ENCODE measurements at places on chromosomes 3 and 15. TPM values are rescaled to one million over a fixed set of nuclear protein-coding genes. Genes with fewer than 3 reads are reported as not detected.

- DNase-seq = no peak
Measured at GRCh38 chr15:70563561-70564095, 199.7 kb downstream of the UACA start.

- no peak for DNase-seq
Measured at GRCh38 chr3:128466840-128467541, at the start of gene DNAJB8. DNAJB8 (minus strand) TSS chr3:128466890; CDS start chr3:128463245, 3,645 bp downstream.

PGBD4 gene
- 1.6 TPM for polyA plus RNA-seq

DNA sequence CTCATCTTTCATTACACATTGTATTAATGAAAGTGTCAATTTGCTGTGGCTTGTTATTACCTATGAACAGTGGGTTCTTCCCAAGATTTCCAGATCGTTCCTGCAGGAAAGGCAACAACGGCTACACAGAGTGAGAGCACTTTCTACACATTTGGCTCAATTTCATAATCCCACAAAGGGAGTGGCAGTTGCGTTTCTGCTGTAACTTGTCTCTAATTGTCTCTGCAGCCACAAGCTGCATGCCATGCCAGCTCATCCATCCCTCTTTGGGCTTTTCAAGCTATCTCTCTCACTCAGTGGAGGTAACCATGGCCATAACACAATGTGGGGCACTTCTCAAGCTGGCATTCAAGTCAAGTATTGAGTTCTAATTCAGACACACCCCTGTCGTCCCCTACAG is 27.7 kb upstream of the CPNE4 start:
- no peak for DNase-seq

EBLN2 gene
- 1.7 TPM for polyA plus RNA-seq

FOXB1 gene
- polyA plus RNA-seq = 0.08 TPM

DNA sequence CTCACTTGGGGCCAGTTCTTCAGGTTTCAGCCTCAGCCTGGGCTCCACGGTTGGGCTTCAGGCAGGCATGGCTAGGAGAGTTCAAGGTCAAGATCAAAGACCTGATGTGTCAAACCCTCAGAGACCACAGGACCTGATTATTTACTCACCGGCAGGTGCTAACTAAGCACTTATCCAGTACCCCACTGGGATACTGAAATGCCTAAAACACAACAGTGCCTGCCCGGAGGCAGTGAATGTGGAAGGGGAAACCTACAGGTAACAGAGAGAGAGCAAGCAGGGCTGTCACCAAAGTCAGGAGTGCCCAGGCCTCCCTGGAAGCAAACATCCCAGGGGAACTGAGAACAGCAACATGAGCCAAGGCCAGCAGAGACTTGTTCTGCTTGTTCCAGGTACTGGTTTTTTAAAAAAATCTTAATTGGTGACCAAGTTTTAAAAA is 6.7 kb downstream of the IDH2 start:
- no peak for DNase-seq

- DNase-seq = no peak
Measured at GRCh38 chr15:70526221-70526973, 237.0 kb downstream of the UACA start.

DNA sequence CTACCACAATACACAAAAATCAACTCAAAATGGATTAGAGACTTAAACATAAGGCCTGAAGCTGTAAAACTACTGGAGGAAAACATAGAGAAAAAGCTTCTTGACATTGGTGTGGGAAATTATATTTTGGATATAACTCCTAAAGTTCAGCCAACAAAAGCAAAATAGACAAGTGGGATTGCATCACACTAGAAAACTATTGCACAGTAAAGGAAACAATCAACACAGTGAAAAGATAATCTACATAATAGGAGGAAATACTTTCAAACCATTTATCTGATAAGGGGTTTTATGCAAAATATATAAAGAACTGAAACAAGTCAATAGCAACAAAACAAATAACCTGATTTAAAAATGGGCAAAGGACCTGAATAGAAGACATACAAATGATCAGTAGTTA is 37.6 kb upstream of the TP63 start:
- DNase-seq = no peak

DNA sequence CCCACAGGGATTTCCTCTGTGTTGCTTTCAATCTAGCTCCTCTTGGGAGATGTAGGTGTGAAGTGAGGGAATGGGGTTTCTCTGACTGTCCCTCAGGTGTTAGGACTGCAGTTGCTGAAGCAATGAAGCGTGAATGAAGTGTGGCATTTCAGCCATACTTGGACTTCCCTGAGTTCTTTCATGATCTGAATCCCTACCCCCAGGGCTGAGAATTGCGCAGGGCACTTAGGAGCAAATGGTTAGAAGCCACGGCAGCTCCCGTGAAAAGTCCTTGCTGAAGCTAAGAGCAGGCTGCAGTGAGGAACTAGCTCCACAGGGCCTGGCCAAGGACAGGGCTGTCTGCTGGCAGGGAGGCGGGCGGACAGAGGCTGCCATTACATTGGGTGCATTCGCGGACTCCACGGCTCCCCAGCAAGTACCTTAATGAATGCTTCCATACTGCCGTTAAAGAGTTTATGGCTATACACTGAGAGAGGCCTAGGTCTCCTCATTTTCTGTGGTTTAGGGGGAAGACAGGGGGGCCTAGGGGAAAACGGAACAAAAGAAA is 69.0 kb upstream of the RAD18 start:
- no peak for DNase-seq

- no peak for DNase-seq
Measured at GRCh38 chr3:119550192-119550910, 9.1 kb downstream of the CD80 start.

DNA sequence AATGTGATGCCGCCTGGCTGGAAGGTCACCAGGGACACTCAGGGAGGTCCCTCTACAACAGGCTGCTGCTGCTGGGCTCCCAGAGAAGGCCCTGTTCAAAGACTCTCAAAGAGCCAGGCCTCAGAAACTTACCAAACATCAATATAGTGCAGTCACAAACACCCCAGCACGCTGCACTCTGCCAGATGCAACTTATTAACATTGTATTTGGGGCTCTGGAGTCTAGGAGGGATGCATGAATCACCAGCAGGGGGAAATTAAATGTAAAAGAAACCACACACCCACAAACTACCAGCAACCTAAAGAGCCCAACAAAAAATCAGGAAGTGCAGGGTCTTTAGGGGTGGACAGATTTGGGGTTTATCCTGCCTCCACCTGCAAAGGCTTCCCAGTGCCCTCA is 74.6 kb upstream of the SPATA12 start:
- no peak for DNase-seq

- DNase-seq = no peak
Measured at GRCh38 chr3:179455954-179456353, 4.7 kb upstream of the GNB4 start.

C3orf70 gene
- 9.4 TPM for polyA plus RNA-seq

NEK11 gene
- 19.3 TPM for polyA plus RNA-seq

FBXO40 gene
- 0.04 TPM for polyA plus RNA-seq

PATL2 gene
- 1.2 TPM for polyA plus RNA-seq

DNA sequence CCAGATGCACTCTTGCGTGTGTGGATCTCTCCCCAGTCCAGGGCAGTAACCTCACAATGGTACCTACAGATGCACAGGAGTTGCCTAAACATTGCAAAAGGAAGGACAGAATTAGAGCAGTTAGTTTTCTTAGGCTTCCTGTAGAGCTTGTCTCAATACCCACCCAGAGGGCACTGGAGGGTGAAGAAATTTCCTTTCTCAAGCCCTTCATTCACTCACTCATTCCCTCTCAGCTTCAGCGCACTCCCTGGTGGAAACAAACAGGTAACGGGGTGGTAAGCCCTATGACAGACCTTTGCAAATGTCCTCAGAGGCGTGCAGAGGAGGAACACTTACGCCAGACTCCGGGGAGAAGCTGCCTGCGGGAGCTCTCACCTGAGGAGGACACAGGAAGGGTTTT is 267.4 kb upstream of the HES1 start:
- no peak for DNase-seq

GRCh38 chr15:74429781-74430400 is 3.9 kb downstream of the SEMA7A start:
- DNase-seq = no peak

DNA sequence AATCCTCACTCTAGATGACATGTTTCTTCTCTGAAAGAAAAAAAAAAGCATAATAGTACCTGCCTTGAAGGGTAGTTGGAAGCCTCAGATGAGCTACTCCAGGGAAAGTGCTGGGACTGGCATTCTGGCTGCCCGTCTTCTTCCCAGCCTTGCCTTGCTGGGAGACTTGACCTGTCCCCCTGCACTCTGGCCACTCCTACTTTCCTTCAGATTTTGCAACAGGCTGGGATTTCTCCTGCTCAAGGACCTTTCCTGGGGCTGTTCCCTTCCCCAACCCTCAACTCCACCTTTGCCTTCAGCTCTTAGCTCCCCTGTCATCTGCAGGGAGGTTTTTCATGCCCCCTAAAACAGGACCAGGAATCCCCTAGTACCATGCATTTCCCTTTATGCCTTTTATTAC is 609.9 kb upstream of the CFAP20DC start:
- DNase-seq = no peak

KNG1 gene
- polyA plus RNA-seq = 138 TPM

DNA sequence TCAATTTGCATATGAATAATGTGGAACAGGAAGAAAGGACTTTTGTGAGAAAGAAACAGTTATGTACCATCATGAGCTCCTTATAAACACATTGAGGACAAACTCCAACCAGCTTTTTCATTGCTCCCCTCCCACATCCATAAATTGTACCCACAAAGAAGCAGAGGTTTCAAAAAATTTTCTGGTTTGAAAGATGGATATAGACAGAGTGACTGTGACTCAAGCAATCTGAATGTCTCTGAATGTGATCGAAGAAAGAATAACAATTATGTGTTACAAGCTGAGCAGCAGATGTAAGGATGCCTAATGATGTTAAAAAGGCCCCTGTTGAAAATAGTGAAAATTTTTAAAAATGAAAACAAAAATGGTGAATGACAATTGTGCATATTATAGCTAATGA is 127.4 kb downstream of the TFG start:
- no peak for DNase-seq

DNA sequence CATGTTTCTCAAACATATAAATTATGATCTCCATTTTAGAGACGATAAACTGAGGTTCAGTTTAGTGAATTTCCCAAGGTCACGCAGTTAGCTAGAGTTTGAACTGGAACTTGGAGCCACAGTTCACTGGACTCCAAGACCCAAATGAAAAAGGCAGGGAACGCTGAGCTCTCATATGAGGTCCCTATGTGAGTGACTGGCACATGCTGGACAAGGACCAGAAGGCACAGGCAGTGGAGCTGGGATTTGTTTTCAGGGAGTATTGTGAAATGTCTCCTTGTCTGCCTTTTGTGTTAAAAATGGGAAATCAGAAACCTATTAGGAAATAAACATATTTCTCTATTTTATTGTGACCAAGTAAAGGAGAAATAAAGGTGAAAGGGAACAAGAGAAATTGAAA is 63.5 kb downstream of the MESD start:
- no peak for DNase-seq
